ENCODE measurements at places on chromosomes 5 and 9.

GRCh38 chr9:109493648-109494047 lies 4.5 kb downstream of the PTPN3 start:
- no peak for DNase-seq

DNA sequence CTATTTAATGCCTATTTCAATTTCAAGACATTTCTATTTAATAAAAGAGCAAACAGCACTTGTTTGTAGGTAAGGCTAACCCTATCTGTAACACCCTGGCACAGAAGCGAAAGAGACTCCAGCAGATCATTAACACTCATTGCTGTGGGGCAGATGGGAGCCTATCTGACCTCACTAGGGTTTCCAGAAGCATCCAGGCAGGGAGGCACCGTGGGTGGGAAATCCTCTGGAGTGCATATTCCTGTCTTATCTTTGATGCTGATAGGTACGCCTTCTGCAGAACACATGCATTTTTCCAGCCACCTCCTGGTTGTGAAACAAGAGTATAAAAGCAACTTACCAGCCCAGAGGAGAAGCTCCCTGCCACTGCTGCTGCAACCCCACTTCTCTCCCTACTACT lies 233.7 kb downstream of the GLIS3 start:
- DNase-seq = no peak

- DNase-seq = no peak
Measured at GRCh38 chr5:164214698-164215097, 709.3 kb downstream of the MAT2B start.

DNA sequence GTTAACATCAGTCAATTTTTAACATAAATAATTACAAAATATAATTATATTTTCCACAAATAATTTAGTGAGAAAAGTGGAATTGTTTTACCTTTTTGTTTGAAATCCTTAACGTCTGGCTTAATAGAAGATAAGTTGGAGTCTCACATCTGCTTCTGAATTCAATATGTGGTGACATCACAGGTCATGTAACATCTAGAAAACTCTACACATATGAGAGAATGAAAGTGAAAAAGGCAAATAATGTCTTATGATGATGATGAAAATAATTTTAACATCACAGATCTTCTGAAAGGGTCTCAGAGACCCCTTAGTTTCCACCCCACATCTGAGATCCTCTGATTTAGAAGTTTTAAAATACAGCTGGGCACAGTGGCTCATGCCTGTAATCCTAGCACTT lies 81.5 kb downstream of the PRKACG start:
- DNase-seq = no peak

DNA sequence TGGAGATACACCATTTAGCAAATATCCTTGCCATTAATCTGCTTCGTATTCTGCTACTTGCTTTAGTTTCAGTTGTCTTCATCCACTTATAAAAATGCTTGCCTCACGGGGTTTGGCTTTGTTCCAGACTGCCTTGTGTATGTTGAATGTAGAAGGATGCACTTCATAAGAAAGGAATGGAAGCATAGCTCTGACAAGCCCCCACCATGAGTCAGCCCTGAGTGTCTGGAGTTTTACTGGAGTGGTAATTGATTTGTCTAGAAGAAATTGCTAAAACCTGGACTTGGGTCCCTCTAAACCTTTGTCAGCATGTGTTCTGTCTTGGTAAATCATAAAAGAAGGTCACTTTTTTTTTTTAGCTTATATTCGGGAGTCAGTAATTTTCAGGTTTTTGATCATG lies 4.6 kb downstream of the TEX48 start:
- peak; percentile 87 for DNase-seq

GRCh38 chr9:4678679-4679267 lies 596 bp upstream of the CDC37L1 start:
- peak; percentile 51 for DNase-seq

GRCh38 chr5:31511305-31511704 lies 20.6 kb downstream of the DROSHA start:
- DNase-seq = no peak

GRCh38 chr9:81456431-81457006 lies 232.8 kb downstream of the TLE1 start:
- DNase-seq = no peak

GRCh38 chr5:74433255-74433895 lies 207.2 kb downstream of the ENC1 start:
- no peak for DNase-seq

GRCh38 chr5:131541071-131541470 lies 94.0 kb downstream of the RAPGEF6 start:
- peak; percentile 96 for DNase-seq

DNA sequence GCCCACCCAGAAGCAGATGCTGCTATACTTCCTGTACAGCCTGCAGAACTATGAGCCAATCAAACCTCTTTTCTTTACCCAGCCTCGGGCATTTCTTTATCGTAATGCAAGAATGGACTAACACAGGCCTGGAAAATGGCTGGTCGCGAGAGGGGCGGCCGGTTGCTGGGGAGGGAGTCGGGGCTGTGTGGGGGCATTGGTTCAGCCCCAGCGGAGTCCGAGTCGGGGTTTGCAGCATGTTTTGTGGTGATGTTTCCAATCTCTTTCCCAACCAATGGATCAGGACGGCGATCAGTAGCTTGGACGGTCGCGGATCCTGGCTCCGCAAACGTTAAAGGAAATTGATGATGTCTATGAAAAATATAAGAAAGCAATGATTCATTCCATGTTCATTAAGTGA lies 18.7 kb upstream of the IL31RA start:
- DNase-seq = no peak

DNA sequence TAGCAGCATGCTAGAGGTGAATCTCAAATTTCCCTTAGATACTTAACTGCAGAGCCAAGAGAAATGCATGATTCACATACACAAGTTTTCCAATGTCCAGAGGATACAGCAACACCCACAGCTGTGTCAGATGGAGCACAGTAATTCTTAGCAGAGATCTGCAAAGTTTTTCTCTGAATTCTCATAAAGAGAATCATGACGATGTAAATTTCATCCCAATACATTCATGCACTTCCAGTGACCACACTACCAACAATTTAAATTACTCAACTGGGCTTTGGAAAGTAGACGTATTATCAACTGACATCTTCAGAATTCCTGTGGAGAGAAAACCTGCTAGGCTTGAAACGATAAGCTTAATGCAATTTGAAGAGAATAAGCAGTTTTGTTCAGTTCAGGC lies 378.8 kb upstream of the TLE4 start:
- no peak for DNase-seq

DNA sequence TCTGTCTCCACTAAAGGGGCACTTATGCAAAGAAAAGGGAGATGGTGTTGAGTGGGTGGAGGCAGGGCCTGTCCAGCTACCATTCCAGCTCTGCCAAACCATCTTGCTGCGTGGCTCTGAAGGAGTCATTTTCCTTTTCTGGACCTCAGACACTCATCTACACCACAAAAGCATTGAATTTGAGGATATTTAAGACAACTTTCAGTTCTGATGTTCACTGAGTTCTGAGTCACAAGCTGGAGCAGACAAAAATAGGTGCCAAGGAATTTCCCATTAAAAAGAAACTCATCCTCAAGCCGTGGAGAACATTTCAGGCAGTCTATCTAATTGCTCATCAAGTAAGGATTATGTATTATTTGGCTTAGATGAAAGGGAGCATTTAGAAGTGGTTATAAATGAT lies 195.0 kb upstream of the TBC1D2 start:
- no peak for DNase-seq

GRCh38 chr9:88852794-88853193 lies 138.5 kb upstream of the S1PR3 start:
- DNase-seq = no peak

- peak; percentile 32 for DNase-seq
Measured at GRCh38 chr9:121609822-121610637, 41.4 kb upstream of the DAB2IP start.

GRCh38 chr5:92401492-92401891 lies 1018.4 kb upstream of the ARRDC3 start:
- peak; percentile 49 for DNase-seq

GRCh38 chr5:80825786-80826460 lies 134.2 kb upstream of the RASGRF2 start:
- DNase-seq = no peak

DNA sequence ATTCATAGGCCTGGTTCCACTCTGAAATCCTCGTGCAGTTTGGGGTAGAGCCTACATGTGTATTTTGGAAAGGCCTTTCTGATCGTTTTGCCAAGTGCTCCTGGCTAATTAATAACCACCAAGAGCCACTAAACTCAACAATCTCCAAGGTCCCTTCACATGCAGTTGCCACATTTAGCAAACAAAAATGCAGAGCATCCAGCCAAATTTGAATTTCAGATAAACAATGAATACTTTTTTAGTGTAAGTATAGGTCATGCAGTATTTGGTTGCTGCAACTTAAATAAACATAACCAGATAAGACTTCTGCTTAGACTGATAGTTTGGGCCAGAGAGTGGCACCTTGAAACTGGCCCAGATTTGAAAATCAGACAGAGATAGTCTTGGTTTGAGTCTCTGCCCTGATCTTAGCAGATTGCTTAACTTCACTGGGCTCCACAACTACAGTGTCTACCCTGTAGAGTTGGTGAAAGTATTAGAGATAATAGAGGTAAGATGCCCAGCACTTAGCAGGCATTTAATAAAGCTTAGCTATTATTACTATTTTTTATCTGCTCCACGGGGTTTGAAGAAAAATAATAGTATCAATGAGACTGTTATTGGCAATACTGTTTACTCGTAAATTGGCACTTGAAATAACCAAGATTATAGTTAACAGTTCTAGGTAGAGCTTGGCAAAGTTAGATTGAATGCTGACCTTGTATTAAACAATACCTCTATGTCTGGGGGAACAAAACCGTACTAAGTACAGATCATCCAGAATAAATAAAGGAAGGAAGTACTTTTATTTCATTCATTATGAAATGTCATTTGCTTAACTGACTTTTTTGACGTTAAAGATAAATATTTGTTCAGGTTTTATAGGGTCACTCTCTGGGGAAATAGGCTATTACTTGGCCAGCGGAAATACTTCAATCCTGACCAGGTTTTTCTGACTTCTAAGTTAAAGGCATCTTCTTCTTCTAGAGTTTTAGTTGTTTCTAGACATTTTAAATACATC lies 274.8 kb downstream of the DOCK8 start:
- DNase-seq = peak; percentile 0

DNA sequence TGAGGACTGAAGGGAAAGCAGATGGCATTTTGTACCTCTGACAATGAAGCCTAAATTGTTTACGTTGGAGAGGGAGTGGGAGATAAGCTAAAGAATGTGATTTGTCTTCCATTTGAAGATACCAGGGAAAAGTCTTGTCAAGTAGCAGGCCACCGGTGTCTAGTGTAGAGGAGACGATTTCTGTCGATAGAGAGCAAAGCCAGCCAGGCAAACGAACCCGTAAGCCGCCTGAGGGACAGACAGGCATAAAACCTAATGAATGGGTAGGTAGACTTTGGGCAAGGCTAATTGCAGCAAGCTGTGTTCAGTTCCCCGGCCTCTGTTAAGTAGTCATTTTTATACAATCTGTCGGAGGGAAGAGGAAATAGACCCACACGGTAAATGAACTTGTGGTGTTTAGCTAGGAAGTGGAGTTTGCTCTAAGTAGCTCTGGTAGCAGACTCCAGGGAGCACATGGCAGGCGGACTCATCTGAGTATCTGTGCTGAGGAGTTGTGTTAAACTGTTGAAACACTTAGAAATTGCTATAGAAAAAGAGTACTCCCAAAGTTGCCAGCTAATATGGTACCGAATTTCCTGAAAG lies 28.8 kb downstream of the SMARCA2 start:
- DNase-seq = no peak

DNA sequence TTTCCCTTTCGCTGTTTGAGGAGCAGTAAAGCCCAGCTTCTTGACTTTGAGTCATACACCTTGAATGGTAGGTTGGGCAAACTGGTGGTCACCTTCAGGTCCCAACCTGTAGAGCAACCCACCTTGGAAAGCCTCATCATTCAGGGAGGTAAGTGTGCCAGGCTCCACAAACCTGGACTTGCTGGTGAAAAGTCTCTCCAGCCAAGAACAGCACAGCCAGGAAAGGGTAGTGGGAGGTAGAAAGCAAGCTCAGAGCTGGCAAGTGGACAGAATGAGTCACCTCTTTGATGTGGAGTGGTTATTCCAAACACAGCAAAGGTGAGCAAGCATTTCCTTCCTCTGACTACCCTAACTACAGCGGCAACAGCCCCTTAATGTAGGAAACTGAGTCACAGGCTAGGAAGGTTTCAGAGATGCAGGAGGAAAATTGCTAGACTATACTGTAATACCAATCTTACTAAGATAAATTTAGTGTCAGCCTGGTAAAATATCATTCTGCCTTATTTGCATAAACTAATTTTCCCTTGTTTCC lies 117.5 kb upstream of the MTAP start:
- peak; percentile 92 for DNase-seq

- peak; percentile 23 for DNase-seq
Measured at GRCh38 chr5:150503977-150504620, 3.8 kb upstream of the NDST1 start.

- peak; percentile 93 for DNase-seq
Measured at GRCh38 chr5:35803191-35803651, 53.5 kb upstream of the IL7R start.

GRCh38 chr5:91562922-91563321 lies 179.8 kb upstream of the ARRDC3 start:
- DNase-seq = no peak

DNA sequence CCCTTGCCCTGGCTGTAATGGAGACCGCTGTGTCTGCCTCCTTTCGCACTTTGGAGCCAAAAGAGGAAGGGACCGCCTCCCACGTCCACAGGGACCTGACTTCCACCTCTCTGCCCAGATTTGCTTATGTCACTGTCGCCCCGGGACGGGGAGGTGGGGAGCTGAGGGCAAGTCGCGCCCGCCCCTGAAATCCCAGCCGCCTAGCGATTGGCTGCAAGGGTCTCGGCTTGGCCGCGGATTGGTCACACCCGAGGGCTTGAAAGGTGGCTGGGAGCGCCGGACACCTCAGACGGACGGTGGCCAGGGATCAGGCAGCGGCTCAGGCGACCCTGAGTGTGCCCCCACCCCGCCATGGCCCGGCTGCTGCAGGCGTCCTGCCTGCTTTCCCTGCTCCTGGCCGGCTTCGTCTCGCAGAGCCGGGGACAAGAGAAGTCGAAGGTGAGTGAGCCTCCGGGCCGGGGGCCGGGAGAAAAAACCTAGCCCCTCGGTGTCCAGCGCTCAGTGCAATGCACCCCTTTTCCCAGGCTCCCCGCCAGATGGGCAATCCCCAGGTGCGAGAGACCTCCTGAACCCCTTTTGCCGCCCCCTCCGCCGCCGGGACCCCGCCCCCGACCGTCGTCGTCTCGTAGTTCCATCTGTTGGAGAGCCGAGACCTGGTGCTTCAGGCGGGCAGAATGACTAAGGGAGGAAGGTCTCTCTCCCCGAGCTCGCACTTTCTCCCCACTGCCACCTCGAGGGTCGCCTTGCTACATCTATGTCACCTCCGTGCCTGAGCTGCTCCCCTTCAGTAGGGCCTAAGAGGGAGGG lies at the start of gene GPX3:
Gene GPX3 (plus strand): TSS at position 288 of the 807 bp plus-strand sequence. CDS start 64 bp downstream, at position 352.
- peak; percentile 96 for DNase-seq

Data from DMS53 (cell line).